ENCODE measurements at places on chromosomes 13 and 19.
A peak's percentile ranks its signal among the peaks of the same experiment; 100 is the strongest.

GRCh38 chr13:105814219-105814901, 721.1 kb downstream of the EFNB2 start:
- no peak for DNase-seq

- no peak for DNase-seq
Observed at GRCh38 chr13:112722433-112723263, 32.8 kb downstream of the ATP11A start.

DNA sequence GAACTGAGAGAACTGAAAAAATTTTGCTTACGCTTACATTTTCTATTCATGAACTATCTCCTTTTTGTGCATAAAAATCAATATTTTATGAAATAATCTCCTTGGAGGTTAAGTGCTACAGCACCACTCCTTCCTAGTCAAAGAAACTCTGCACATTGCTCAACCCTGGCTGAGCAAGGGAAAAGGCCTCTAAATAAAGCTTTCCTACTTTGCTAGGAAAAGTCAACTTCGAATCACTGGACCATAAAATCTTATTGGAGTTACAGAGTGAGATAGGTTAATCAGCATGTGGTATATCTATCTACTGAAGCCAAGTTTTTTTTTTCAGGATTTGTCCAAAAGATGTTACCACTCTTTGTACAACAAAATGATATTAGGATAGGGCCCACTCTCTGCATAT, 57.5 kb upstream of the HMGB1 start:
- no peak for DNase-seq

GRCh38 chr13:24516919-24517318, 4.3 kb upstream of the PARP4 start:
- no peak for DNase-seq

GRCh38 chr13:110509971-110510786, 51.3 kb downstream of the RAB20 start:
- no peak for DNase-seq

DNA sequence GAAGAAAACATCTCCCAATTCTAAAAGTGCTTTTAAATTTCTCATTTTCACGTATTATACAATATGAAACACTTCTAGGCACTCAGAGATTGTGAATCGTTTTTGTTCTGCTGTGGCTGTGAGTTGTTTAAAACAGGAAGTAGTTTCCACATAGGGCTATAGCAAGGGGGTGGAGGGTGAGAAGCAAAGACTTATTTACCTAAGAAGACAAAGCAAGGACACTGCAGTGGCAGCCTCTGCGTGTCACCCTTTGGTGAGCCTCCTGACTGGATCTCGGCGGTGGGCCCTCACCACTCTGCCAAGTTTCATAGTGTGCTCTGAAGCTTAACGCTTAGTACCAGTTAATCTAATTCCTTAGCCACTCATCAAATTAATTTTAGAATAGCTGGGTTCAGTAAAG, 56.8 kb downstream of the TNFSF13B start:
- DNase-seq: no peak

- DNase-seq: no peak
Observed at GRCh38 chr13:80361883-80362327, 21.0 kb upstream of the SPRY2 start.

GRCh38 chr13:108981407-108981806, 352.0 kb downstream of the MYO16 start:
- DNase-seq: no peak

GRCh38 chr13:21637296-21637695, 33.3 kb upstream of the MICU2 start:
- peak; percentile 36 for DNase-seq

- peak; percentile 12 for DNase-seq
Observed at GRCh38 chr19:52963247-52963618, 552 bp upstream of the ZNF816 start.

- no peak for DNase-seq
Observed at GRCh38 chr13:58598241-58598640, 966.7 kb downstream of the PCDH17 start.

DNA sequence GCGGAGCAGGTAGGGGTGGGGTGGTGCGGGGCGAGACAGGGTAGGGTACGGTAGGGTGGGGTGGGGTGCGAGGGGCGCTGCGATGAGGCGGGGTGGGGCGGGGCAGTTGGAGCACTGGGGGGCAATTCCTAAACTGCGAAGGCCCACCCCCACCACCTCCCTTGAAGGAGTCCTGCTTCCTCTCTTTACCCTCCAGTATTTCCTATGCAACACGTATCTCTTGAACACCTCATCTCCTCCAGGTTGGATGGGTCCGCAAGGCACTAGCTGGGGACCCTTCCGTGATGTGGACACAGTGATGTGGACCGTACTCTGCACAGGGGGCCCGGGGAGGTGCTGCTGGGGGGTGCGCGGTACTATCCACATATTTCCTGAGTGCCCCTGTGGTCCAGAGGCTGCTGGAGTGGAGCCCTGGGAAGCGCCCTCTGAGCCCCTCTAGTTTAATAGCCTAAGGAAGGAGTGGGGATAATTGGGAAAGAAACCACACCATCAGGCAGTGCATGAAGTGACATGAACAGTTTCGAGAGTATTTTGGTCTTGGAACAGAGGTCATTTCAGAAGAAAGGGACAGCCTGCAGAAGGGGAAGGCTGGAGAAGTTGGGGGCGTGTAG, 1.1 kb downstream of the IL17D start:
- no peak for DNase-seq

- DNase-seq: no peak
Observed at GRCh38 chr19:1446713-1447481, 3.0 kb upstream of the APC2 start.

- no peak for DNase-seq
Observed at GRCh38 chr13:97072297-97072696, 78.0 kb upstream of the OXGR1 start.

- no peak for DNase-seq
Observed at GRCh38 chr19:17475541-17476115, 5.3 kb downstream of the SLC27A1 start.

DNA sequence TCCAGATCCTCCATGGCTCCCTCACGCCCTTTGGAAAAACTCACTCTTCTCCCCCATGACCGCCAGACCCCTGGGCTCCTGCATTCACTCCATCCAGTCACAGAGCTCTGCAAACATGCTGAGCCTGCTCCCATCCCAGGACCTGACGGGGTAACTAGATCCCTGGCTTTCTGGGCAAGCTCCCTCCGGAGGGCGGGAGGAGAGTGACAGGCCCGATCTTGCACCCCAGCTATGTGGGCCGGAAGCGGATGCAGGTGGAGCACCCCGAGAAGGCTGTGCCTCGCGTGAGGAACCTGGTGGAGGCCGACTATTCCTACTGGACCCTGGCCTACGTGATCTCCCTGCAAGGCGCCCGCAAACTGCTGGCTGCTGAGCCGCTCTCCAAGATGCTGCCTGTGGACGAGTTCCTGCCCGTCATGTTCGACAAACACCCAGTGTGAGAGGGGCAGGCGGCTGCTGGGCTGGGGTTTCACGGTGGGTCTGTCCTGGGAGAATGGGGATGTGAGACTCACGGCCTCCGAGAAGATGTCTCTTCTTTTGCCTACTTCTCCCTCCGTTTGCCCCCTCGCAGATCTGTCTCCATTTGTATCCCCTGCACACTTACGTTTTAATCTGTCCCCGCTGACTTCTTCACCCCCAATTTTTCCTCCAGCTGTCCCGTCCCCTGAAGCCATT, 25.2 kb downstream of the COLGALT1 start:
- DNase-seq: no peak

- DNase-seq: no peak
Observed at GRCh38 chr19:39926170-39926760, 8.2 kb downstream of the FCGBP start.

DNA sequence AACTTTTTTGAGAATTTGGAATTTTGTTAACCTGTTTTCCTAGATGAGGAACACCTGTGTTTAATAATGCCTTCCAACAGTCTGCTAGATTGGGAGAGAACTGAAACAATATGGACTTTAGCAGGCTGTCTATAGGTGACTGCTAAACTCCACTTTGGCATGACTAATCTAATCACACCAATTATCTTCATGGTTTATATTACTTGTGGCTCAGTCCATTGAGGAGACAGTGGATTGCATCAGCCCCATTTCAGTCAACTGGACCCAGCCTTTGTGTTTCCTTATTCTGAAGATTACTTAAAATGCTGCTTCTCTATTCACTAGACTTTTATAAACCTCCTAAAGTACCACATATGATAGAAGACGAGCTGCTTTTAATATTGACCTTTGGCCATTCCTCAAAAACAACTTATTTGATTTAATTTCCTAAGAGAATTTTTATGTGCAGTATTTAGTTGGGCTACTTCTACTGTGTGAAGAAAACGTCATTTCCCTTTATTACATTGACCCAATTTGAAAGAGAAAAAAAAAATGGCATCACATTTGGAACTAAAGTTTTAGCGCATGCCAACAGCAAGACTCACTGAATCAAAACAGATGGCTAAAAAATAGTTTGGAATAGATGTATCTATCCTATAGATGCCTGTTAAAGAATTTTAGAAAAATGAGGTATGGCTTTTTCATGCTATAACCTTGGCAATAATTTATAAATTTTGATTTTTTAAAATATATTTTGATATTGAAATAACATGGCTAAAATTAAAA, 295.8 kb downstream of the NDFIP2 start:
- no peak for DNase-seq

DNA sequence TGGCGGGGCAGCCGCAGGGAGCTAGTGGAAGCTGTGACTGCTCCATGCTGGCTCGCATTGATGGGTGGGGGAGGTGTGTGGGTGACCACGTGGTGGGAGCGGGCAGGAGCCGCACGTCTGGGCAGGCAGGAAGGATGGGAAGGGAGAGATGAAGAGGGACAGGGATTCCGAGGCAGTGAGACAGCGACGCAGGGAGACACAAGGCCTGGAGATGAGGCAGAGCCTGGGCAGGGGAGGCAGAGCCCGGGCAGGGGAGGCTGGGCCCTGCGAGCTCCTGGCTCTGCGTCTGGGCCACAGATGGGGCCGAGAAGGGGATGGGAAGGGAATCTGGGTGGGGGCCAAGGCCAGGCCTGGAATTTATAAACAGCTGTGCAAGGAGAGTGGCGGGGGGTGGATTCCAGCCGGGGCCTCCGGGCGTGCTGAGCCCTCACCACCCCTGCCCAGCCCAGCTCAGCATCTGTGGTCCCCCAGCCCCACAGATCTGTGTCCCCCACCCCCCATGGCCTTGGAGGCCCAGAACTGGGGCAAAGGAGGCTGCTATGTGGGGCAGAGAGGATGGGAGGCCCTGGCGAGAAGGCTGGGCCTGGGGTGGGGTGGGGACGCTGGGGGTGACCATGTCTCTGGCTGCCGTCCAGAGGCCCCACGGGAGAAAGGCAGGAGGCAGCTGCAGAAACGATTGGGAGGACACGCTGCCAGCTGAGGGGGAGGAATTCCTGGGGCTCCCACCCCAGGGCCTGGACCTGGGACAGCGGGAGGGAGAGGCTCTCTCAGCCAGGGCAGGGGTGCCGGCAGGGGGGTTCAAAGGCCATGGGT, 6.0 kb downstream of the EHD2 start:
- DNase-seq: no peak

DNA sequence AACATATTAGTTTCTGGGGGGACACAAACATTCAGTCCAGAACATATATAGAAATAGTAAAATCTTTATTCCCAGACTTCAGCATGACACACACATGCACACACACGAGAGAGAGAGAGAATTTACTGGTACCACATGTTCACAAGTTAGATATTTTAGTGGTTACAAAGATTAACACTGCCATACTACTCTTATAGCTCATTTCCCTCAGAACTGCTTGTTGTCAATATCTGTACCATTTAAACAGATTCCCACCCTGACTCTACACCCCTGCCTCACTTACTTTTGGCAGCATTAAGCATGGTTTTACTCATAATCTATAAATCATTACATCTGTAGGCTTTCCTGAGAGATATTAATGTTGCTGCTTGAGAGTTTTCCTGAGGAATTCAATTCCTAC, 524.7 kb upstream of the HTR2A start:
- no peak for DNase-seq

DNA sequence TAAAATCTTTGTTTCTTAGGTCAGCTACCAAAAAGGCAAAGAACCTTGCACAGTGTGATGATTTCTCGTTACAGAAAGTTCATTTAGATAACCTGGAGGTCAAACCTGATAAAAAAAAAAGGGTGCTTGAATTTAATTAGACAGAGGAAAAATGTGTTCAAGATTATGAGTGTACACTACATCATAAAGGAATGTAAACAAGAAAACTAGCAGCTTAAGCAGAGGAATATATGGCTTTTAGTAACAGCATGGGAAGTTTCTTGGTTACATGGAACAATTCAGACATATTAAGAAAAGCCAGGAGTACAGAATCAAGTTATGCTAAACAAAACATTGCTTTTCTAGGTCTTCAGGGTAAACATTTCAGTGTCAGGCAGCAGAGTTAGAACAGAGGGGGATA, 32.9 kb downstream of the ING1 start:
- DNase-seq: no peak

DNA sequence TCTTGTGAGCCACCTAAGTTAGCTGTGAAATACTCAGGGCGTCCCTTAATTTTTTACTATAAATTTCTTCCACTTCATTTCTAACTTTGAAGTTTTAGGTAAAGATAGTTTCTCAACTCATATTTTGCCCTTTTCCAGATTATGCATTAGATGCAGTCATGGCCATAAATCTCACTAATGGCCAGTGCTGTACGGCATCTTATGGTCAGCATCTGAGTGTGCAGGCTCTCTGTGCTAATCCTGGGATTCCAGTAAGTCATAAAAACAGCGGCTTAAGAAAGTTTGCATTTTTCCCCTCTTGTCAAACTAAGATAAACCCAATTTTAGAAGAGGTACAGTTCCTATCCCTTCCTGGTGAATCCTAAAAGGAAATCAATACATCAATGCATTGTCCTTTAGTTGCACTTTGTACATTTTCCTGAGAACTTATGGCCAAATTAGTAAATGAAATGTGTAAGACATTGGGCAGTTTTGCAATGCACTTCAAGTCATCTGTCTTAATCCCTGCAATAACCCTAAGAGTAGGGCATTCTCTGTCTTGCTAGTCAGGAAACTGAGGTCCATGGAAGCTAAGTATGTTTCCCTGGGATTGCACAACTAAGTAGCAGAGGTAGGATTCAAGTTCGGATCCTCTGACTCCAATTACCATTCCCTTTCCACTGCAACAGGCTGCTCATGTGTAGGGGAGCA, 146.2 kb downstream of the DCT start:
- no peak for DNase-seq

DNA sequence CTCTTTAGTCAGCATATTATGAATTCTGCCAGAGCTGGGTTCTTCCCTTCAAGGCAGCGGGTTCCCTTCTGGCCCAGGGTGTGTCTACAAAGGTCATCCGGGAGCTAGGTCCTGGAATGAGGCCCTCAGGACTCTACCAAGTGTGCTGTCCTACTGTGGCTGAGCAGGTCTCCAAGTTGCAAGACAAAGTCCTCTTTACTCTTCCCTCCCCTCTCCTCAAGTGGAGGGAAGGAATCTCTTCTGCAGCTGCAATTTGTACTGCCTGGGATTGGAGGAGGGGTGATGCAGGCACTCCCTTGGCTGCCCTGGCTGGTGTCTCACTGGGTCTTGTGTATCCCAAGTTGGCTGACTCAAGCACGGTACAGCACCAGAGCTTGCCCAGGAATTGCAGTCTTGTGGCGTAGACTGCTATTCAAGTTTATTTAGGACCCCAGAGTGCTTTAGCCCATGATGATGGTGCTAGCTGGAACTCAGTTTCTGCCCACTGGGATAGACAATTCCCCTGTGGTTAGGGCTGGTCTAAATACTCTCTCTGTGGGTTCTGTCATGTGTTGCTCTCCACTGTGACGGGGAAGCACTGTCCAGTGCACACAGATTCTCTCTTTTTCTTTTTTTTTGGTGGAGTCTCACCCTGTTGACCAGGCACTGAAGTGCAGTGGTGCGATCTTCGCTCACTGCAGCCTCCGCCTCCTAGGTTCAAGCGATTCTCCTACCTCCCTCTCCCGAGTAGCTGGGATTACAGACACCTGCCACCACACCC, 28.5 kb downstream of the RFC3 start:
- no peak for DNase-seq

GRCh38 chr13:37023871-37024270, 23.3 kb downstream of the EXOSC8 start:
- DNase-seq: no peak

All from activated CD4-positive, alpha-beta T cell treated with anti-CD3 and anti-CD28 coated beads for 48 hours (primary cell).